ENCODE measurements at places on chromosomes 6 and 20.

DNA sequence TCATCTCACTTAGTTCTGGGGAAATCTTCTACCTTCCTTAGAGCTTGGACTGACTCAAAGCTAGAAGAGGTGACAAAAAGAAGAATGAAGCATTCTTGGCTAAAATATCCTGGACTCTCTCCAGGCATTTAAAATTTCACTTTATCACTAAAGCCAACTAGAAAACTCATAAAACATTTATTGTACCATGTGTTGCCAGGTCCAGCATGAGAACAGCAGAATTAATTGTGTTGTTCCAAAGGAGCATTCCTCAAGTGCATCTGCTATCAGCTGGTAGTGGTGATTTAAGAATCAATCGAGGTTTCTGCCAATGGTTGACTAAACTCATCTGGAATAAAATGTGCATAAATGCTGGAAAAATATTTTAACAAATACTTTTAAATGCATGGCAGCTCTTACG lies 147.3 kb upstream of the SSTR4 start:
- no peak for DNase-seq

DNA sequence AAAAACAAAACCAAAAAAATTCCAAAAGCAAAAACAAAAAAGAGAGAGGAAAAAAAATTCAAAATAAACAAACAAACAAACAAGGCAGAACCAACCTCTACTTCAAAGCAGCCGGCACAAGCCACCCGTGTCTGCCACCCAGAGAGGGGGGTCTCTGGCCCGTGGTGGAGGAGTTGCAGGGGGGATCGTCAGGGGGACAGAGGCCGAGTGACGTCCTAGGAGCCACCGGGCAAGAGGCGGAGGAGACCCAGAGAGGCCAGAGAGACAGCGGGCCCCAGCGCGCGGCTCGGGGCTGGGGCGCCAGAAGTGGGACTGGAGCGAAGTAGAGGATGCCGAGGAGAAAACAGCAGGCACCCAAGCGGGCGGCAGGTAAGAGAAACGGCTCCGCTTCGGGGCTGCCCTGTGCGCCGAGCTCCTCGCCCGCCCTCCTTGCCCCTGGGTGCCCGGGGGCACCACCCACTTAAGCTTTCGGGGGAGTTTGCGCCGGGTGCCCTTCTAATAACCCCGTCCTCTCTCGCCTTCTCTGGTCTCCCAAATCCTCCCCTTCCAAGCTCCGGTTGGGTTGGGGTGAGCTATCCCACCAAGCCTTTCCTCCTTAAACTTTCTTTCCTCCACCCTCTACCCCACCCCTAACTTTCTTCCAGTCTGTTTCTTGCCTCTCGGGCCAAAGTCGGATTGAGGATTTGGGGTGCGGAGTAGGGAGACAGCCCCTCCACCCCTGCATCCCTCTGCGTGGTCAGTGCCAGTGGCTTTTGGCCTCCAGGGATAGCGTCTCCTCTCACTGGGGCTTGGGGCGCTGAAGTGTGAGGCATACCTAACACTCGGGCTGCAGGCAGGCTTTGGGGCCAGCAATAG lies 1.0 kb downstream of the TSHZ2 start:
- peak; percentile 51 for DNase-seq

DNA sequence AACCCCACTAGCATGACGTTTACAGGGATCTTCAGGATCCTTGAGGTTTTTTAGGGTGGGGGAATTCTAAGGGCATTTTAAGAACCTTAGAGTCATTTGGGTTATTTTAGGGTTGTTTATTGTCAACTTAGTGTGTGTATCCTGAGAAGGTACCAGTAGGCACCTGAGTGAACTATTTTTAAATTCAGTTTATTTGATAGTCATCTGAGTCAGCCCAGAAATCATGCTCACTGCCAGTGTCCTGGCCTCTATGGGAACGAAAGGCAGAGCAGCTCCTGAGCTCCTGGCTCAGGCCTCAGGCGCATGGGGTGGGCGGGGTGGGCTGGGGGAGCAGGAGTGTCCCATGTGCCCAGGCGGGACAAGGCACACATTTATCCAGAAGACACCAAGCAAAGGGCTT lies 52.0 kb downstream of the PRND start:
- no peak for DNase-seq

- DNase-seq = no peak
Observed at GRCh38 chr6:69398311-69398710, 398.5 kb downstream of the LMBRD1 start.

- no peak for DNase-seq
Observed at GRCh38 chr6:75266716-75267291, 17.8 kb downstream of the TMEM30A start.

DNA sequence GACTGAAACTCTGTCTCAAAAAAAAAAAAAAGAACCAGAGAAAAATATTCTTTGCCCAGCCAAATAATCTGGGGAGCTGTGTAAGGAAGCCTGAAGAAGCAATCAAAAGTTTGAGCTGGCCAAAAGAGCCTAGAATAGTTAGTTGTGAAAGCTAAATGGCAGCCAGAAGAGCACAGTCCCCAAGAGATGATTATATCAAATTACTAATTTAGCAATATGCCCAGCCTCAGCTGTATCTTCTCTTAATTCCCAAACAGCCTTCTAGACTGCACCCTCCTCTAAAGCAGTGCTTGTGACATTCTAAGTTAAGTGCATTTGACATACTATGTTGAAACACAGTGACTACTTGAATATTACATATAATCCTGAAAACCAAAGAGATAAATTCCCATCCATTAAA lies 38.9 kb downstream of the CDK19 start:
- no peak for DNase-seq

DNA sequence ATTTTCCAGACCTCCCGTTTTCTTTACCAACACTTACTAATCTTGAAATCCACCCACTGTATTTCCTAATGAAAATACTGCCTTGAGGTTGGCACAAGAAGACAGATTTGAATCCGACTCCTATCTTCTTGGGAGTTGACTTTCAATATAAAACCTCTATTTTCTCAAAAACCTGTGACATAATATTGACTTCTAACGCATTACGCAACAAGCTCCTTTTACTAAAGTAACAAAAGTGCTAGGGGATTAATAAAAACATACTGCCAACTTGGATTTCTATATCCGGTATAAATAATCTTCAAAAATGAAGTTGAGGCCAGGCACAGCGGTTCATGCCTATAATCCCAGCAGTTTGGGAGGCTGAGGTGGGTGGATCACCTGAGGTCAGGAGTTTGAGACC lies 382.0 kb downstream of the PREX1 start:
- no peak for DNase-seq

GRCh38 chr20:50405235-50405914 lies 104.8 kb upstream of the PTPN1 start:
- DNase-seq = no peak

DNA sequence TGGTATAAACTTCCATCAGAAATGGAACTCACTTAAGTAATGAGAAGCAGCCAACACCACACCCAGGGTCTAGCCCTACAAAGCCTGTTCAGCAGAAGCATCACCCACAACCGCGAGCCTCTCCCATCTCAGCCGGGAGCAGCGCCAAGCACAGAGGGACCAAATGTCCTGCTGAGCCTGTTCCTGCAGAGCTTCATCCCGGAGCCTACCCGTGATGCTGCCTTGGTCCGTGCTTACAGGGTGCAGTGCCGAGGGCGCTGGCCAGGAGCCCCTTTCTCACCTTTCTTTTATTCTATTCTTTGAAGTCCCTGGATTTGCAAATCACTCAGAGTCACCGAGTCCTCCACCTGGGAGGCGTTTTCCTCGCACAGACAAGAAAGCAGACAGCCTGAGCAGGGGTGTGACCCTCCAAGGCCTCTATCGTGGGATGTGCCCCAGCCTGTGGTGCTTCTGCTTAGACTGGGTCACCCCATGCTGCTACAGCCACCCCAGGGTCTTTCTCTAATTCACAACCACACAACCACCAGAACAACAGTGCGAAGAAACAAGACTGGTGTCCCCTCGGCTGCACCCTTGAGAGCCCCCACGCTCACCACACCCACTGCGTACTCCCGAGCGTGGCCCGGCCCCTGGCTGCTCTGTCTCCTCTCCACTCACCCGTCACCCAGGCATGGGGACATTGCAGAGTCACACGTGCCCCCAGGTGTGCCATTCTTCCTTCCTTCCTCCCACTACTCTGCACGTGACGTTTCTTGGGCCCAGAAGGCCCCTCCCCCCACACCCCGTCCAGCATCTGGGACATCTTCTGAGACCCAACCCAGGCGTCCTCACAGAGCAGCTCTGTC lies 92.2 kb upstream of the MPC1 start:
- no peak for DNase-seq

DNA sequence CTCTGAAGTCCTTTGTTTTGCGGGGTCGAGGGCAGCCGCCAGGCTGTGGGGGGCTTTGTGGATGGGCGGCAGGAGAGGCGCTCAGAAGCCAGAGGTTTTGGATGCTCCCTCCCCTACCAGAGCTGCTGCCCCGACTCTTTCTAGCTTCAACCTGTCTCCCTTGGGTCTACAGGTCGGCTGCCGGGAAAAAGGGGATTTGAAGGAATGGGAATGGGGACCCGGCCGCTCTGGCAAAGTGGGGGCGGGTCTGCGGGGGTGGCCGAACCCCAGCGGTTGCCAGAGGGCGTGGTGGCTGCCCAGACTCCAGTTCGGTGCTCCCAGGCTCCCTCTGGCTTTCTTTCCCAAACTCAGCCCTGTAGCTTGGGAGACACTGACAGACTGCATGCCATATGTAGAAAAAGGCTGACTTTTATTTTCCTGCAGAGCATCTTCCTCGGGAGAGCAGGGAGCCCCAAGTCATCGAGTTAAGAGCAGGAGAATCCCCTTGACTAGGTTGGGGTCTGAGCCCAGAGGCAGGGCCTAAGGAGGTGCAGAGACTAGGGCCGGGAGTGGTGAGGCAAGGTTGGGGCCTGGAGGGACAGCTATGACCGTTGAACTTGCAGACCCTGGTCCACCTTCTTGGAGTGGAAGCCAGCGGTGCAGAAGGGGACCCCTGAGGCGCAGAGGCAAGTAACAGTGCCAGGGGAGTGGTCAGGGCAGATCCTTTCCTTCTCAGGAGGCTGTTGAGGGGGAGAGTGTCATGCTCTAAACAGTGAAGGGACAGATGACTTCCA lies 1.4 kb upstream of the PPP1R18 start:
- no peak for DNase-seq

DNA sequence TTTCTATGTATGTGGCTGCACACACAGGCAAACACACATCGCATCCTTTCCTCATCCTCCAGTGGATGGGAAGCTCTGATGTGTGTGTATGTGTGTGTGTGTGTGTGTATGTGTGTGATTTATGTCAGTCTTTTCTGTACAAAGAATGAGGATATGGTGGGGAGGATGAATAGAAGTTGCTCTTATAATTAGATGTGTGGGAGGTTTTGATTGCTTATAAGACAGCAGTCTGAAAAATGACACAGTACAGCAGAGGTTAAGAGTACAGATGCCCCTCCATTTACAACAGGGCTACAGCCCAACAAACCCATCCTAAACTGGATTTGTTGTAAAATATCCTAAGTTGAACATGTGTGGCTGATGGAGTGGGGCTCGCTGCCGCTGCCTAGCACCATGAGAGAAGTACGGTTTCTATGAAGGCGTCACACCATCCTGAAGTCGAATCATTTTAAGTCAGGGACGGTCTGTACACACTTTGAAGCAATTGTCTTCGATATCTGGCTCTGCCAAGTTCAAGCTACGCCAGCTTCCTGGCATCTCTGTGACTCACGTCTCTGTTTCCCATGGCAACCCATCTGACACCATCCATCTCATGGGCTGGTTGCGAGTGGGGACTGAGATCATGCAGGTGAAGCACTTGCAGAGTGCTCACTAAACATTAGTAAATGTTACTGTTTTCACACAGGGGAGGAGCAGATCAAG lies 252.6 kb downstream of the MYLK4 start:
- DNase-seq = no peak

DNA sequence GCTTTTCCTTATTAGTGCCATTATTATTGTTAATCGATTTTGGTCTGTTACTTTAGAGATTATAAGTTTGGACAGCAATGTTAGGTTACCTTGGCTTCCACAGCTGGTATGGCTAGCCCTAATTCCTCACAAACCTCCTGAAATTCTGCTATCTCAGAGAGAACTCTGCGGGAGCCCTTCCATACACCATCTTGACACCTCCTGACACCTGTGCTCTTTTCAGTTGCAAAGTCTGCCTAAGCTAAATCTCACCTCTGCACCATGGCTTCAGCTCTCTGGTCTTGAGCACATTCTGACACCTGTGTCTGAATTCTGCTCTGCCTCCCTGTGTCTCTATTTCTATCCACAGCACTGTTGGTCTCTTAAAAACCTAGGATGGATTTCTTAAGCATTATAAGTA lies 106.5 kb downstream of the DCDC2 start:
- no peak for DNase-seq

GRCh38 chr6:133235221-133235620 lies 5.9 kb upstream of the EYA4 start:
- DNase-seq = no peak

DNA sequence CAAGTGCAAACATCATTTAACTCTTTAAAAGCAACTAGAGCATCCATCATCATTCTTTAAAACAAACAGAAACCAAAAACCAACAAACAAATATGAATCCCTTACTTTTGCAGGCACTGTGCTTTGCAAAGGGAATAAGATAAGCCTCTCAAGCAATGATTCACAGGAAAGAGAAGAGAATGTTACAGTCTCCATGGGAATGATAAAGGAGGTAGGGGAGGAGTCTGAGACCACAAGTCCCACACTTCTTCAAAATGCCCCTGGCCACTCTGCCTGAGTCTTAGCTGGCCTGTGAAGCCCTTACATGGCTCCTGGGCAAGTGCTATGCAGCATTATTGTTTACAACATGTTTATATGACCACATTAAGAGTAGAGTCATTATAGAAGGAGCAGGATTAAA lies 257.7 kb upstream of the MARCKS start:
- no peak for DNase-seq

DNA sequence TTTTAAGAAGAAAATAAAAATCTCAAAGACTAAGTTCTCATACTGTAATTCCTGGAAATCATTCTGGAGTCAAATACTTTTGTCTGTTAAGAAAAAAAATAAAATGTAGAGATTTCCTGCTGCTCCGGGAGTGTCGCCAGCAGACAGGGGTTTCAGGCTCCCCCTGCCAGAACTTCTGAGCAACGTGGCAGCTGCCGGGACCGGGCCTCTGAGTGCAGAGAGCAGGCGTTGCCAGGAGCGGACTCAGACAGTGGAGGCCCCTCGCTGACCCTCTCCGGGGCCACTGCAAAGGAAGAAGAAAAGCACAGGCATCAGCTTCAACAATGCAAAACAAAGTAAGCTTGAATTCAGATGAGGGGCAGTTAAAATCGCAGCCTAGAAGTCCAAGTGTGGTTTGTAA lies 95.5 kb downstream of the THBS2 start:
- no peak for DNase-seq

GRCh38 chr6:144696610-144697368 lies 411.7 kb downstream of the UTRN start:
- no peak for DNase-seq

DNA sequence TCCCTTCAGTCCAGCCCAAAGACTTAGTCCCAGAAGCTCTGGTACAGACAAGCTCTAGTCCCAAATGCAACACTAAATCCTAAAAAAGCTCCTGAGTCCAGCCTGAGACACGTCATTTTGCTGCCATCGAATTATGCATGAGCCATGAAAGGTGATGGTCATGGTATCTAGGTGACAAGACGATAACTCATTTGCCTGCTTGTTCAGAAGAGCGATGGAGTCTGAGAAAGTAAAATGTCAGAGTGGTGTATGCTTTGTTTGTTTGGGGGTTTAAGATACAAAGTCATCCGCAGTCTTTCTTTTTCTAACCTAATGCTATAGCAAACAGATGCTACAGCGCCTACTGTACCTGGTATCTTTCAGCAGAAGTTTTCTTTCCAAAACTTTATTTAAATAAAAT lies 54.7 kb downstream of the SLC23A2 start:
- DNase-seq = no peak
